ENCODE measurements at places on chromosomes 16 and 17.

- no peak for DNase-seq
Observed at GRCh38 chr17:71011391-71011790, 842.1 kb downstream of the KCNJ2 start.

DNA sequence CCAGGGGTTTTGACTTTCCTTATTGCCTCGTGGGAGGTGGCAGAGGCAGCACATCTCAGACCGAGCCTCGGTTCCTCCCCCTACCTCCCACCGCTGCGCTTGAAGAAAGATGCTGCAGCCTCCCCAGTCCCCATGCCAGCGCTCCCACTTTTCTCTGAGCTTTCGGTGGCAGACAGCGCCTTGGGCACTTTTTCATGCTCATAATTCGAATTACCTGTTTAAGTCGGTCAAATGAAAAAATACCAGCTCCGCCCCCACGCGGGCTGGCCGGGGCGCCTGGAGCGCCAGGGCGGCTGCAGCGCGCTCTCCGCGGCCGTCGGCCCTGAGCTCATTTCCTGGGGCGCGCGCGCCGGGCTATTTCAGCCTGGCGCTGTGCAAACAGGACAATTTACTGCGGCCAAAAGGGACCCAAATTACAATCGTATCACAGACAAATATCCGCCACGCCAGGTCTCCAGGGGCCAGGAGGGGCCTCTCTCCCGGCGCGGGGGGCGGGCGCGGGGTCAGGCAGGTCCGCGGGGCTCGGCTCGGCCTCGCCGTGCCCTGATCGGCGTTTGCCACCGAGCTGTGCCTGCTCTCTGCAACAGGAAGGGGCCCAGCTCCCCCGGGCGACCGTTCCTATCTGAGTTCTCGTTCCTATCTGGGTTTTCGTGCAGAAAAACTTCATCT lies 45.0 kb downstream of the SOST start:
- peak; percentile 39 for DNase-seq

GRCh38 chr16:83433201-83433600 lies 374.6 kb upstream of the HSBP1 start:
- DNase-seq: no peak

- no peak for DNase-seq
Observed at GRCh38 chr16:35102780-35103403, 1643.5 kb downstream of the TP53TG3F start.

GRCh38 chr16:1982991-1983543 lies 926 bp upstream of the GFER start:
- DNase-seq: no peak

Data from HAP-1 (cell line).